NCI-H69 (cell line): ENCODE measurements at places on chromosomes 13 and 19.
A peak's percentile ranks its signal among the peaks of the same experiment; 100 is the strongest.

- DNase-seq: peak; percentile 51
Observed at GRCh38 chr19:1752757-1753728, at the start of gene ONECUT3. Gene ONECUT3, plus strand, starts transcription at chr19:1753506. Its CDS starts 157 bp downstream, at chr19:1753663.

- DNase-seq: no peak
Observed at GRCh38 chr13:37136187-37136586, 30.7 kb upstream of the CSNK1A1L start.

DNA sequence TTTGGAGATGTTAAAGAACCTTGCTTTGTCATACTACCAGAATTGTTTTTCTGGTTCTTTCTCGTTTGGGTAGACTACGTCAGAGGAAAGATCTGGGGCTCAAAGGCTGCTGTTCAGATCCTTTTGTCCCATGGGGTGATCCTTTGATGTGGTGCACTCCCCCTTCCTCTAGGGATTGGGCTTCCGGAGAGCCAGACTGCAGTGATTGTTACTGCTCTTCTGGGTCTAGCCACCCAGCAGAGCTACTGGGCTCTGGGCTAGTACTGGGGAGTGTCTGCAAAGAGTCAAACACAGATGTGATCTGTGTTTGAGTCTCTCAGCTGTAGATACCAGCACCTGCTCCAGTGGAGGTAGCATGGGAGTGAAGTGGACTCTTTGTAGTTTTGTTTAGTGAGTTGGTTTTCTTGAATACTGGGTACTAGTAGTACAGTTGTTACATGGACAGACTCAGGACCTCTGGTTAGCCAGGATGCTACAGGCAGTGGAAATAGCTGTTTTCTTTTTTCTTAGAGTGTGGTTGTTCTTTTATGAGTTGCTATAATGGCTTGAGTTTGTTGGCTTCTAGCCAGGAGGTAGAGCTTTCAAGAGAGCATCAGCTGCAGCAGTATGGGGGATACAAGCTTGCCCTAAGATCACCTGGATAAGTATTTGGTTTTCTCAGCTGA is 34.4 kb downstream of the DNAJC15 start:
- DNase-seq: peak; percentile 86

GRCh38 chr13:109773276-109773675 is 13.1 kb downstream of the IRS2 start:
- no peak for DNase-seq

GRCh38 chr19:29629836-29630534 is 23.9 kb downstream of the POP4 start:
- no peak for DNase-seq

- DNase-seq: peak; percentile 50
Observed at GRCh38 chr13:71661921-71662320, 205.1 kb downstream of the DACH1 start.
